ENCODE measurements at places on chromosomes 7 and 10. TPM values are rescaled to one million over a fixed set of nuclear protein-coding genes. Genes with fewer than 3 reads are reported as not detected.

- no peak for DNase-seq
These were observed 58.6 kb downstream of the AUTS2 start for GRCh38 chr7:69656890-69657289.

DNA sequence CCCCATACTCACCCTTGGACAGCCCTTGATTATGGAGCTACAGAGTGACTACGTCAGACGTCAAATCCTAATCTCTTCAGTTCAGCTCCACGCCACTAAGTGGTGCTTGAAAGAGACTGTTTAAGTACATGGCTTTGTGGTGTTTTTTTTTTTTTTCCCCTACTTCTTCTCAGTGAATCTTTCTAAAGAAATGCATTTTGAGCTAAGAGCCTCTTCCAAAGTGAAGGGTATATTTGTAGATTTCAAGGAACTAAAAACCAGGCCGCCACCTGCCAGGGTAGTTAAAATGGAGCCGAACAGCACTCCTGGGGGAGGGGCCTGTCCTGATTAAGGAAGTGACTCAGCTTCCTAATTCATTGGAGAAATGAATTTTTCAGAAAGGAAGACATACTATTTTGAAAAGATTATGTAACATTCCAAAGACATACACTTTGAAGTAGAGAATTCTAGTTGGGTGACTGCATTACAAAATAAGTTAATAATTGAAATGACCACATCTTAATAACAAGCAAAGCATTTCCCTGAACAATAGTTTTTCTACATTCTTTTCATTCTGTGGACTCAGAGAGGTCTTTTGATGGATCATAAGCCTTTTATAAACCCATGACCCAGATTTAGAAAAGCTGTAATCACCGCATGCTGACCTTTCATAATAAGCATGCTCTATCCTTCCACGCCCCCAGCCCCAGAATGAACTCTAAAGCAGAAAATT, 20.6 kb upstream of the VPS41 start:
- DNase-seq: no peak

- DNase-seq: no peak
These were observed 72.2 kb downstream of the CACUL1 start for GRCh38 chr10:118682533-118682932.

DNA sequence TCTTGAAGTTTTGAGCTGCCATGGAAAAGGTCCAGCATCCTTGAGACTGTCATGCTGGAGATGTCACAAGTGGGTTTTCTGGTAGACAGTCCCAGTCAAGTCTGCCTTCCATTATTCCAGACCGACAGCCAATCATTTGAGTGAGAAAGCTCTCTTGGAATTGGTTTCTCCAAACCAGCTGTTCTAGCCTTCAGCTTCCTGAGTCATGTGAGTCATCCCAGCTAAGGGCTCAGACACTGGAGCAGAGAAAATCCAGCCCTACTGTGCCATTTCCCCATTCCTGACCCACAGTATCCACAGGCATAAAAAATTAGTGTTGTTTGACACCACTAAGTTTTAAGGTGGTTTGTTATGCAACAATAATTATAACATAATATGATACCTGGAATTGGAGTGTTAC, 219.0 kb downstream of the ADRA2A start:
- DNase-seq: no peak

DNA sequence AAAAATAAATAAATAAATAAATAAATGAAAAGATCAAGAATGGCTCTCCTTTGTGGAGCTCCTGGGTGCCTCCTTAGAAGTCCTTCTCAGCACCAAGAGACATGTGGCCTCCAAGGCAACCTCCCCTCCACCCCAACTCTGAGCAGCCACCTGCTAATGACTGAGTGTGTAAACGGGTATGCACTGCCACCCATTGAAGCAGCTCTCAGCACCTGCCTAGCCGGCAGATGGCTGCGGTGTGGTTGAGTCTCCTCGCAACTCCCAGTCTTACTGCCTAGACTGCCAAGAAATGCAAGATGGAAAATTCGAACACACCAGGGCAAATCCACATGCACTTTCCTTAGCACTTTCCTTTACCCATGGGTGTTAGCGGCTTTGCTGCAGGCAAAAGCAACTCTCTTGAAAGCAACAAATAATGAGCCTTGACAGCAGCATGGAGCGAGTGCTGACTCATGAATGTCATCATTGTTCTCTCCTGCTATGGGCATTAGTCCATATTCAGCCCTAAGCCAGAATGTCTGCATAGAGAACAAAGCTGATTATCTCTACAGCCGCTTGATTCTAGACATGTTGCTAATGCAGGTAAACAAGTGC, 913.9 kb upstream of the AUTS2 start:
- no peak for DNase-seq

The RPA3 gene
- total RNA-seq: 110 TPM

The ARMC3 gene
- not detected for total RNA-seq

The GRID1 gene
- 3.1 TPM for total RNA-seq

The FAM13C gene
- total RNA-seq: not detected

All from OCI-LY7 (cell line).